Lower lobe of right lung (tissue), 2 donors: ENCODE measurements at places on chromosomes 5 and 9. TPM values are rescaled to one million over a fixed set of nuclear protein-coding genes. Genes with fewer than 3 reads are reported as not detected.

DNA sequence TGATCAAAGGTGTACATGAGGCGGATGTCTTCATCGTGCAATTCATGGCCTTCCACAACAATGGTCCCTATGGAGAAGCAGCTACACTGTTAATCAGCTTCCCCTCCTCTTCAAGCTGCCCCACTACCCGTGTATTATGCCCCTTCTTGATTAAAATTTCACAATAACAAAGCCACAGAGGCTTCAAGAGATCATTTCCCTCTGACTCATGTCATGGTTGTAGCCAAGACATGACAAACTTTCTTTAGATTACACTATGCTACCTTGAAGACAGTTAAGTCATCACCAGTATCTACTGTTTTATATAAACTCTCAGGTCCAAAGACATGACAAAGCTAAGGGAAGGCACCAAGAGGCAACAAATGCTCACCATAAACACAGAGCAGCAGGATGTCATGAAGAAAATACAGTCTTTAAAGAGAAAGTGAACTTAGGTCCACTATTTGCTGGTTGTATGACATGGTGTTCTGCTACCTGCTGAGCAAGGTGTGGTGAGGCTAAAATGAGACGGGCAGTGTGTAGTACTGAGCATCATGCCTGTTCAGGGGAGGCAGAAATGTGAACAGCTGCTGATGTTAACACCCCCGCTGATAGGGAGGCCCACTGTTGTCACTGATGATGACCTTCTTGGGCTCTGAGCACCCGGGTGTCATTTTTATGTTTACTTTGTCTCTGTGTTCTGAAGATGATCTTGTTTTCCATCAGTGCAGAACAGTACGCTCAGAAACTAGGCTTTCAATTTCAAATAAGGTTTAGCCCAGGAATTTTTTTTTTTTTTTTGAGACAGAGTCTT lies 48.3 kb downstream of the IARS1 start:
- no peak for DNase-seq

DNA sequence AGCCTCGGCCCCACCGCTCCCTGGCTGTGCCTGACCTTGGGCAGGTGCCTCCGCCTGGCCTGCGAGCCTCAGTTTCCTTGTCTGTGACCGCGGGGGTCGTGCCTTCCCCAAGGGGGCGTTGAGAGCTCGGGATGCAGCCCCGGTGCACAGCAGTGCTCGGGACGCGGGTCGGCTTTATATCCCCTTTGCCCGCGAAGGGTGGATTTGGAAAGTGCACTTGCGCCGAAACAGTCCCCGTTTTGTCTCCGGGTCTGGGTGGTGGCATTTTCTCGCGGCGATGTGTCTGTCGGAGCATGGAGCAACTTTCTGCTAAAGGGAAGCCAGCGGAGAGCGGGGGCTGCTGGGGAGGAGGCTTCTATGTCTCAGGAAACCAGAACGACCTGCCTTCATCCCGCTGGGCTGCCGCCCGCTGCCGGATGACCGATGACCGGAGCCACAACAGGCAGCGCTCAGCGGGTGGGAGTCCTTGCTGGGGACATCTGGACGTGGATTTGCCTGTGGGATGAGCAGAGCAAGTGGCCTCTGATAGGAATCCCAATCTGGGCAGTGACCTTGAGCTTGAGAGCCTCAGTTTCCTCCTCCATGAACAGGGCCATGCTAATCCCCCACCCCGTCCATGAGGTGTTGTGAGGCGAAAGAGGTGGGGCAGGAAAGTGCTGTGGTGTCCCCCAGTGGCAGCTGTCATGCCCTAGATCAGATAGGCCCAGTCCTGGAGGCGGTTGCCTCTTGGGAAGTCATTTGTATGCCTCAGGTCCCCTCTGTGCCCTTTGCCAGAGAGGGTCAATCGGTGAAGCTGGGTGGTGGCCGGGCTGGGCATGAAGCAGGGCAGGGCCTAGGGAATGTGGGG lies 651 bp downstream of the HRH2 start:
- DNase-seq: peak; percentile 67

DNA sequence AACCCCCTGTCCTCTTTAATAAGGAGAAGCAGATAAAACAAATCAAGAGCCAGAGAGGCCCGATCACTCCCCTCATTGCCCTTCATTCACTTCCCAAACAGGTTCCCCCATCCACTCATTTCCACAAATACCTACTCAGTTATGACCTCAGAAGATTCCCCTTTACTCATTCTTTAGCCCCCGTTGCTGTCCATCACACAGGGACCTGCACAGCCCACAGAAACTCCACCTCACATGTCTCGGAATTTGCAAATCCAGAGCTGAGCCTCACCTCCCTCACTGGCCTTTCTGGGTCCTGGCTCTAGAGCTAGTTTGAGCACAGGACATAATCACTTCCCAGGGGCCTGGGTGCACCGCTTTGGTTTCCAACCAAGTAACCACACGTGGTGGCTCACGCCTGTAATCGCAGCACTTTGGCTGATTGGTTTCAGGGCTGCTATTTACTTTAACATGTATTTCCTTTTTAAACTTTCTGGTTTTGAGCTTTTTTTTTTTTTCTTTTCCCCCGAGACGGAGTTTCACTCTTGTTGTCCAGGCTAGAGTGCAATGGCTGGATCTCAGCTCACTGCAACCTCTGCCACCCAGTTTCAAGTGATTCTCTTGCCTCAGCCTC lies 17.8 kb downstream of the ATP6V0E1 start:
- no peak for DNase-seq

The TNC gene
- total RNA-seq: 18.5 TPM

DNA sequence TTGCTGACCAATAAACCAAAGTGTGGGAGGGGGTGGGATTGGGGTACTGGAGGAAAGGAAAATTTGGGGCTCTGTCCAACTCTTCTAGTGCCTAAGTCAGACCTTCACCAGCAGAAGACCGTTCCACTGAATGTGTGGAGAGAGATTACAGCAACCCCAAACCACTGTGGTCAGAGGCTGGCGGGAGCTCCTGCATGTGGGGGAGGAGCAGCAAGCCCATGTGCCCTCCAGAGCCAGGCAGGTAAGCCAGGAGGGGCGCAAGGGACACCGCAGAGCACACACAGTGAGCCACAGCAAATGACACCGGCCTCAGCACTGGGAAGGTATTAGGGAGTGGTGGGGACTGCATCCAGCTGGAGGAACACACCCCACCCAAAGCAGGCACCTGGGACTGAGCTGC lies 62.9 kb downstream of the SMIM23 start:
- no peak for DNase-seq

- peak; percentile 38 for DNase-seq
Observed at GRCh38 chr5:20972419-20972925, 984.5 kb upstream of the CDH18 start.

The TLR4 gene
- 70.1 TPM for total RNA-seq

- DNase-seq: no peak
Observed at GRCh38 chr9:114336699-114337395, 7.2 kb downstream of the ORM2 start.

DNA sequence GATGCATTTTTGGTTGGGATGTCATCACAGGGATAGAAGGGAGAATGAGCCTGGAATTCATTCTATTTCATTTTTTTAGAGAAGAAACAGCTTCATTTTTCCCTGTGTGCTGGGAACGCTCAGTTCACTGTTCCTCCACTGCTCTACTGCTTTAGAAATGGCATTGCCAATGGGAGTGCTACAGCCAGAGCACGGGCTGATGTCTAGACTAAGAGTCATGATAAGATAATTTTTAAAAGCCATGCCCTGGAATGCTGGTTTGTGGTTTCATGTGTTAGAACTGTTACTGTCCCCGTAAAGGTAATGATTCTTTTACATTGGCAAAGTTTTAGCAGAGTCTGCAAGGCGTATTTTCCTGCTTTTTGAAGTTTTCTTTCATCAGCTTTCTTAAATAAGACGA lies 119.6 kb downstream of the SEMA6A start:
- DNase-seq: no peak

GRCh38 chr5:104643320-104643719 lies 1080.7 kb upstream of the NUDT12 start:
- DNase-seq: no peak

The GABRA6 gene
- not detected for total RNA-seq

The SYK gene
- total RNA-seq: 88.9 TPM

The TMEM174 gene
- not detected for total RNA-seq

DNA sequence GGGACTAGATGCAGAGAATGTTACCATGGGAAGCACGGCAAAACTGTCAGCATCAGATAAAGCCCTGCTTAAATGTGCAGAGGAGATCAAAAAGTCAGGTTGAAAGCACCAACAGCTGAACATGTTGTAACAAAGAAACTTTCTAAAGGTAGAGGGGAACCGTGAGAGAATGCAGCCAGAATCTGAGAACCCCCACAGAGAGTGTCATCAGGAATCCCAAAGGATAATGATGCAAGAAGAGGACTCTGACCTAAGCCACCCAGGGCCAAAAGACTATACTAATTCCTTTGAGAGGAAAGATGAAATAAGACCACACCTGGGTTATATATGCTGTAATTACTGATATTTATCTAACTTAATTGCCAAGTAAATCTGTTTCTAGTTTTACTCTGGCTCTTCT lies 116.6 kb downstream of the PCSK1 start:
- DNase-seq: no peak

DNA sequence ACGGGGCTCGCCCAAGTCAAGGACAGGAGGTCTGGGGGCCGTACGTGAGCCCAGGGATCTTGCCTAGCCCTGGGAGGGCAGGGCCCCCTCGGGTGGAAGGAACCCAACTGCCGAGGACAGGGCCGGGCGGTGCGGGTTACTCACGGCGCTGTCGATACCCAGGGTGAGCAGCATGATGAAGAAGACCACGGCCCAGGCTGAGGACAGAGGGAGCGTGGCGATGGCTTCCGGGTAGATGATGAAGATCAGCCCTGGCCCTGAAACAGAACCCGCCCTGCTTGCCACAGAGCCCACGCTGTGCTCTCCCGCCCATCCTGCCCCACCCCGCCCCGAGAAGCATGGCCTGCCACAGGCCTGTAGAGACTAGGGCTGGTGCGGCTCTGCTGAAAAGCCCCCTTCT lies 34.1 kb downstream of the SLC6A3 start:
- peak; percentile 29 for DNase-seq

The PCDHGA6 gene
- total RNA-seq: 3.2 TPM

The FOXD4L3 gene
- total RNA-seq: 0.21 TPM

DNA sequence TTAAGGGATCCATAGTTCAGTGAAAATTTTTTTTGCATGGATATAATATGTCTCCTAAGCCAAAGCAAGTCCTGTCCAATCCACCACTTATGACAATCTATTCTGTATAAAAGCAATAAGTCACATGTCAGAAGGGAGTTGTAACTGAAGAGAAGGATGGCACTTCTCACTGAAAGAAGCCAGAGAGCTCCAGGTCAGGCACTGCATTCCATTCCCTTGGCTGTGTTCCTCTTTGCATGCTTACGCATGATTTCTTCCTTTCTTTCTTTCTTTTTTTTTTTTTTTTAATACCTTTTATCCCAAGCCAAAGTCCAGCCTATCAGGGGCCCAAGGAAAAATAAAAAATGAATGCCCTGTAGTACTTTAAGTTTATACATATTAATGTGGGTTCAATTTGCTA lies 39.8 kb downstream of the MAMDC2 start:
- no peak for DNase-seq

DNA sequence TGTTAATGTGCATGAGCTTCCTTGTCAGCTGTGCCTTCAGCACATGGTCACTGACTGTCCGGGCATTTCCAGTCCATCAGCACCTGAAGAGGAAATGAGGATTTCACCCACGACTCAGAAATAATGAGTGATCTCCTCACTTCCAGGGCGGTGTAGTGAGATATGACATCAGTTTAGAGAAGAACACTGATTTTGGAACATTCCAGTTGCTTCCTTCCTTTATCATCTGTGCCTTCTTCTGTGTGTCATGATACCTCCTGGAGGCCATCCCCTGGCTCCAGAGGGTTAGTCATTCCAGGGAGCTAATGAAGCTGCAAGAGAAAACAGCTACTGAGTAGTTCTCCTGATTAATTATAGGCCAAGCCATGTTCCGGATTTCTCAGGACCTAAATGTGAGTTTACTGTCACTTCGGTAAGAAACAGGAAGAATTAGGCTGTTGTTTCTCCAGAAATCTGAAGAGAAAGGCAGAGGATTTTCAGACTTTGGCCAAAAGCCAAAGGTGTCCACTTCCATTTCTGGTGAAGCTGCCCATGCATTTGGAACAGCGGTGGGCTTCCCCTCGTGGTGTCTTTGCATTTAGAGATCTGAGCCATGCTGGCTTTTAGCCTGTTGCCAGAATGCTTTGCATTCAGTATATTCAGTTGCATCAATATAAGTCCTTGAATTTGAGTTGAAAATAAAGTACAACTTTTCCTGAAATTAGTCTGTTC lies 161.3 kb upstream of the OTULINL start:
- no peak for DNase-seq

- no peak for DNase-seq
Observed at GRCh38 chr9:70404261-70404660, 10.2 kb downstream of the KLF9 start.

- no peak for DNase-seq
Observed at GRCh38 chr5:133259199-133259997, 207.6 kb downstream of the HSPA4 start.

The PALM2AKAP2 gene
- total RNA-seq: 26.2 TPM

GRCh38 chr9:137610944-137611343 lies 5.5 kb downstream of the ARRDC1 start:
- no peak for DNase-seq

- DNase-seq: no peak
Observed at GRCh38 chr9:133932181-133932580, 59.9 kb downstream of the VAV2 start.

GRCh38 chr5:135895474-135896006 lies at the start of gene IL9:
TSS of gene IL9 (minus strand) at chr5:135895841. CDS start at chr5:135895816, 25 bp downstream.
- DNase-seq: no peak

GRCh38 chr9:27529316-27530278 lies at the start of gene MOB3B:
TSS of gene MOB3B (minus strand) at chr9:27529814. CDS start at chr9:27455550, 74,264 bp downstream.
- DNase-seq: peak; percentile 87

The TUSC1 gene
- total RNA-seq: 11.6 TPM

GRCh38 chr5:2750026-2750757 lies 1.3 kb downstream of the IRX2 start:
- peak; percentile 55 for DNase-seq

The COL5A1 gene
- 29.0 TPM for total RNA-seq

DNA sequence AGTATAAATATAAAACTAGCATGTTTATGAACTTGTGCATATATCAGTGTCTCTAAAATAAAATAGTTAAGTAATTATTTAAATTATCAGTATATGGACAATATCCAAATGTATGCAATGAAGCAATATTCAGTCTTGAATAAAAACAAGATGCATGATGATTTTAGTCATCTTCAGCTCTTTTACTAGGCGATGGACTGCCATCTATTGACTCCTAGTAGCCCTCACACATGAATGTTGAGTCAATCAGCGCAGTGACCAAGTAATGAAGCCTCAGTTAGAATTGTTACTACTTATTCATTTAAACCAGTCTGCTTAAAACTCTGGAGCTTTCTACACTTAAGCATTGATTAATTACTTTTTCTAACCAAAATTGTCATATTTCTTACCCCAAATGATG lies 92.9 kb upstream of the GRHPR start:
- no peak for DNase-seq

GRCh38 chr9:134783699-134784039 lies 96.9 kb upstream of the FCN2 start:
- DNase-seq: no peak

DNA sequence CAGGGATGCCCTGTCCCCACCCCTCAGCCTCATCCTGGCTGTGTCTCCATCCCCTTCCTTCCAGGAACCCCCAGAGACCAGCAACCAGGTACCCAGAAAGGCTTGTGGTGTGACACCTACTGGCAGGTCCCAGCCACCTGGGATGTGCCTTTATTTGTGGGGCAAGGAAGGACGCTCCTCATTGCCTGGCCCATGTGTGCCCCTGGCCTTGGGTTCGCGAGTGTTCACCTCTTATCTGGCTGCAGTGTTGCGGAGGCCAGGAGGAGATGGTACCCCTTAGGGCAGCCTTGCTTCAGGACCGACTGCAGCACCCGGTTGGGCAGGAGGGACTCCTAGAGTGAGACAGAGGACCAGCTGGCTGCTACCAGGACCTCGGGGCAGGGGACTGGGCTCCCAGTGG lies 8.8 kb downstream of the C9orf50 start:
- no peak for DNase-seq

The MZB1 gene
- total RNA-seq: 7.8 TPM
